ENCODE measurements at places on chromosomes 1 and 21.

- DNase-seq = no peak
Observed at GRCh38 chr1:247175458-247175857, 3.6 kb upstream of the ZNF124 start.

DNA sequence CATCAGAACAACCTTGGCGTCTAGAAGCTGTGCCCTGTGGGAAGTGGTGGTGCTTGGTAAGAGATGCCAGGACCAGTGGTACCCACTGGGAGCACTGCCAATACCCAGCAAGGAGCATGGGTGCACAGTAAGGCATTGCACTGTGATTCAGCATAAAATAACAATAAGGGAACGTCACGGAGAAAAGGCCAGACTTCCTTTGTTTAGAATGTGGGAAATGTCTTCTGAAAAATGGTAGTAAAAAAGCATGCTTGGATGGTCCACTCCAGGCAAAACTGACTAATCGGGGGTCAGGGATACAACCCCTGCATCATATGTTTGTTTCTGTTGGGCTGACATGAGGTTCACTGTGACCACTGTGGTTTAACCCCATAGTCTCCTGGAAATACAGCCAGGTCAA lies 14.7 kb downstream of the METTL18 start:
- peak; percentile 20 for DNase-seq

DNA sequence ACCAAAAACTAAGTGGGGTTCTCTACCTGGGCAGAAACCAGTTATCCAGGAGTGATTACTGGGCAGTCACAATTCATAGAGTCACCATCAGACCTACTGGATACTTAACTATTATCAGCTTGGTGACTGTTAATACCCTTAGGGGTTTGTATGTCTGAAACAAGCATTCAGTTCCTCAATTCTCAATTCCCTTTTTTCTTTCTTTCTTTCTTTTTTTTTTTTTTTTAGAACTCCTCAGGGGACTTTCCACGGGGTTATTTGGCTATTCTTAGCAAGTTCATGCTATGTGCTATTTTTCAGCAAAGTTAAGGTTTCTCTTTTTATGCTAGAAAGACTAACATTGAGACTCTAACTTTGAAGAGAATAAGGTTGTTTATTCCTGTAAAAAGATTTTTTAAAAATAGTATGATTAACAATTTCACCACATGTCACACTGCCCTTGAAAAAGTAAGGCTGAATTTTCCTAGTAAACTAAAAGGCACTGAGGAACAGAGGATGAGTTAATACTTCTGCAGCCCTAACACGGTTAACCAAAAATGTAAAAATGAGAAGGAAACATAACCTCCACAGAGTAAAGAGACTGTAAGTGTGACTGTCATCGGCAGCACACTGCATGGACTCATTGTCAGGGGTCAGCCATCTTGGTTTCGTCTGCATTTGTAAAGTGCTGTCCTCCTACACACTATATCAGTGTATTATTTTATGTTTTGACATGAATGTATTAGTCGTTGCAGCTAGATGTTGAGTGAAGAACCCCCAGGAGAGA lies 310.2 kb downstream of the NTNG1 start:
- DNase-seq = no peak

DNA sequence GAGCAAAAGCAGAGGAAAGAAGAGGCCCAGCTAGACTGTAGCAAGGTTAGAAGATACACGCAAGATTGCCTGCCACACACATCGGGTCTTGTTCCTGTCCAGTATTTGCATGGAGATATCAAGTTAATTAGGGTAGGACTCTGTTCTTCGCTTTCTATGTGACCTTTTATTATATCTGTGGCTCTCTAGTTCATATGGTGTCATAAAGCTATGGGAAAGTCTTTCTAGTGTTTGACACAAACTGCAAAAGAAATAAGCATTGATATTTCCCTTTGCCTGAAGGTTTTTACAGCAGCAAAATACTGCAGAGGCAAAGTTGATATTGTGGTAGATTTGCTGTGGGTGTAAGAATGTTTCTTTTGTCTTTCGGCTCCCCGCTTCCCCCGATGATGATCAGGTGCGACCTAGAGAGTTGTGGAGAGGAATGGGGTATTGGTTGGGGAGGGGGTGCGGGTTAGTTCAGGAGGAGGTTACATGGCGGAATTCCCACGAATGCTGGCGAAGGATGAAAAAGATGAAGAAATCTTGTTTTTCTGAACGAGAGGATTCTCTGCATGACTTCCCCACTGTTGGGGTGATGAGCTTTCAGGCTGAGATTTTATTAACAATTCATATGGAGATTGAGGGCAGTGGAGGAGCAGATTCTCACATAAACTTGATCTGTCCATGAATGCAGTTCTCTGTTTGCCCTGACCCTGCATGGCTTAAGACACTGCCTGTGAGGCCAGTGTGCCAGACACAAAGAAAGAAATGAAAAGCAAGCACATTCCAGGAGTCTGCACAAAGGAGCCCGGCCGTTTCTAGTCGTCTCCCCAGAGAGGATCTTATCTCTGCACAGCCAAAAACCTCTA lies 550.2 kb downstream of the USP25 start:
- DNase-seq = peak; percentile 17

DNA sequence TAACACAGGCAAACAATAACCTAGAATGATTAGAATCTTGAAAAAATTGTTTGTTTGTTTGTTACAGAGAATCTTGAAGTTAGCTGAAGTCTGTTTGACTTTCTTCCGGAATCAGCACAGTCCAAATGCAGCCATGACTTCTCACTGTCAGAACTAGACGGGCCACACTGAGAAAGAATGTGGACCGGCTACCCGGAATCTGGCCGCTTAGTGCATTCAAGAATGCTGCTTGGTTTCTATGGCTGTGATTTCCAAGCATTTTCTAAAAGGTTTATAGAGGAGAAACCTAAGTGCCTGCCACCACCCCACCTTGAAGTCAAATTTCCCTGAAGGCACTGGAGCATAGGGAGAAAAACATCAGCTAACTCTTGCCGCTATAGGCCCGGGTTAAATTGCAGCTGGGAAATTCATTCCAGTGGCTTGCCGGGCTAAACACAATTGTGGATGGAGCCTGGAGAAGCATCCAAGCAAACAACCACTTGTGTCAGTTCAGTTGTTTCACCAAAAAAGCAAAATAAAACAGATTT lies 231.1 kb downstream of the DISC1 start:
- no peak for DNase-seq

DNA sequence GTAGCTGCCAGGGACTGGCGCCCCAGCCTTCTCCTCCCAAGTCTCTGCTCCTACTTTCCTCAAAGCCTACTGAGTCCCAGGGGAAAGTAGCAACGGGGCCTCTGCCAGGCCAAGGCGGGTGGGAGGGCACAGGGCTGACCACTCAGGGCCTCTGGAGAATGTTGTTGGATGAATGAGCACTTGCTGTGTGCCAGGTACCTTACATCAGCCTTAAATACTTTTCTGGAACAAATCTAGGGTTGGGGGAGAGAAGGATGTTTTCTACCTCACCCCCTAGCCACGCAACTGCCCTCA lies 119.3 kb upstream of the ZBTB40 start:
- DNase-seq = no peak

DNA sequence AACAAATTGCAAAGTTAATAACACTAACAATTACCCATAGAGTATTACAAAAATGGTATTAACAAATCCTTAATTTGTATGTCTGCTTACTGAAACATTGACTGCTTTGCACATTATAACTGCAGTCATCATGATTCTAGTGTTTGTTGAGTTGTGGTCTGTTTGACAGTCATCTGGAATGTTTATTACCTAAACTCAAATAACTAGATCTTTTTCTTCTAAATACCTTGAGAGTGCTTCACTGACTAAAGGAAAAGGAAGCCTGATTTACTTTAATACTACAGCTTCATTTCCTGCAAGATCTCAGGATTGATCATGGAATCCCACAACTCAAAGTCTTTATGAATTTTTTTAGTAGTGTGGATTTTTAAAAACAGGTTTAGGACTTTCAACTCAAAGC lies 70.0 kb downstream of the HMCN1 start:
- DNase-seq = no peak

GRCh38 chr1:156845055-156845952 lies 13.6 kb downstream of the INSRR start:
- no peak for DNase-seq

DNA sequence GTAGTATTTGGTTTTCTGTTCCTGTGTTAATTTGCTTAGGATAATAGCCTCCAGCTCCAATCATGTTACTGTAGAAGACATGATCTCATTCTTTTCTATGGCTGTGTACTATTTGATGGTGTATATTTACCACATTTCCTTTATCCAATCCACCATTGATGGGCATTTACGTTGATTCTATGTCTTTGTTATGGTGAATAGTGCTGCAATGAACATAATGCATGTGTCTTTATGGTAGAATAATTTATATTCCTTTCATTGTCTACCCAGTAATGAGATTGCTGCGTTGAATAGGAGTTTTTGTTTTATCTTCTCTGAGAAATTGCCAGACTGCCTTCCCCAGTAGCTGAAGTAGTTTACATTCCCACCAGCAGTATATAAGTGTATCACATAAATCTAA lies 538.8 kb downstream of the LRRIQ3 start:
- no peak for DNase-seq

GRCh38 chr1:215568299-215568692 lies 1.2 kb downstream of the KCTD3 start:
- DNase-seq = no peak

All from kidney capillary endothelial cell (primary cell).